ENCODE measurements at places on chromosomes 13 and 19. TPM values are rescaled to one million over a fixed set of nuclear protein-coding genes. Genes with fewer than 3 reads are reported as not detected.

Gene ZNF577
- 8.6 TPM for total RNA-seq

Gene HSPB6
- not detected for total RNA-seq

Gene IGFL2
- total RNA-seq = not detected

Gene LINGO3
- total RNA-seq = 0.52 TPM

Gene SHISA7
- total RNA-seq = not detected

Gene CEACAM16
- not detected for total RNA-seq

Gene PAK4
- total RNA-seq = 1.5 TPM

Measured in mononuclear cell (primary cell).